ENCODE measurements at places on chromosomes 3 and 15.

DNA sequence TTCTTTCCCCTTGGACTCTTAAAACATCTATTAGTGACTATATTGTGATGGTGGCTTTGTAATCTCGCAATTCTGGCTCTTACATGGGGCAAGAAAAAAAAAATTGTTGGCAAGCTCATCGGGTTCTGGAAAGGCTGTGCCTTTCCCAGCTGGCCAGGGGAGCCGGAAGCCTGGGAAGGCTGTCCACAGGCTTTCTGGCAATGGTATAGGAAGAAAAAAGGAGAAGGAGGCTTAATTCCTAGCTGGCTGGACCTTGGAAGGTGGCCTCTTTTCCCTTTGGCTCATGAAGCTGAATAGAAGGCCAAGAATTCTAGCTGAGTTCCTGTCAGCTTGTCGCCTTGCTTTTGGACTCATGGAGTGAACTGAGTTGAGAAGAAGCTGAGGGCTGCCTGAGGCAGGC is 243.5 kb upstream of the SEMA6D start:
- DNase-seq: no peak

GRCh38 chr3:141431411-141432378 is 55.1 kb upstream of the RASA2 start:
- DNase-seq: no peak

DNA sequence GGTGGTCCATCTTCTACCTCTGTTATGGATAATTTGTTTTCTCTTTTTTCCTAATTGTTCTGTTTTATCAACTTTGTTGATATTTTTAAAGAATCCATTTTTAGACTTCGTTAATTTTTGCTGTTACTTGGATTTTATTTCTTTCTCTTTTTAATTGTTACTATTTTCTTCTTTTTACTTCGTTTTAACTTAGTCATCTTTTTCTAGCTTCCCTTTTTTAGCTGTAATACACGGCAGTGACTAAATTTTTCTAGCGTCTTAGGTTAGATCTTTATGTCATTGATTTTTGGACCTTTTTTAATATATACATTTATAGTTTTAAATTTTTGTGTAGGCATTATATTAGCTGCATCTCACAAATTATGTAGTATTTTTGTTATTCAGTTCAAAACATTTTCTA is 33.1 kb downstream of the ARIH2 start:
- DNase-seq: peak; percentile 41

GRCh38 chr3:132210476-132211346 is 106.5 kb upstream of the ACP3 start:
- DNase-seq: no peak

- DNase-seq: no peak
These were observed 12.1 kb downstream of the SEC22C start for GRCh38 chr3:42569593-42570142.

- no peak for DNase-seq
These were observed 91.5 kb upstream of the ACP3 start for GRCh38 chr3:132225664-132226063.

DNA sequence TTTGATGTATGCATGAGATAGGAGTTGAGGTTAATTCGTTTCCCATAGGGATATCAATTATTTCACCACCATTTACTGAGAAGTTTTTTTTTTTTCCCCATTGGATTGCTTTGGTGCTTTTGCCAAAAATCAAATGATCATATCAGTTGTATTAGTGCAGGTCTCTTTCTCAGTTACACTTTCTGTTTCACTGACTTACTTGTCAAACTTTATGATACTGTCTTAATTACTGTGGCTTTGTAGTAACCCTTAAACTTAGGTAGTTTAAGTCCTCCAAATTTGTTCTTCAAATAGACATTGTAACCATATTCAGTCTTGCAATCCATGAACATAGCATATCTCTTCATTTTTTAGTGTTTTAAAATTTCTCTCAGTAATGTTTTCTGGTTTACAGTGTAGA is 259.9 kb upstream of the SLCO3A1 start:
- DNase-seq: no peak

Measured in suppressor macrophage (primary cell).